ENCODE measurements at places on chromosomes 1 and 21. TPM values are rescaled to one million over a fixed set of nuclear protein-coding genes. Genes with fewer than 3 reads are reported as not detected.

DNA sequence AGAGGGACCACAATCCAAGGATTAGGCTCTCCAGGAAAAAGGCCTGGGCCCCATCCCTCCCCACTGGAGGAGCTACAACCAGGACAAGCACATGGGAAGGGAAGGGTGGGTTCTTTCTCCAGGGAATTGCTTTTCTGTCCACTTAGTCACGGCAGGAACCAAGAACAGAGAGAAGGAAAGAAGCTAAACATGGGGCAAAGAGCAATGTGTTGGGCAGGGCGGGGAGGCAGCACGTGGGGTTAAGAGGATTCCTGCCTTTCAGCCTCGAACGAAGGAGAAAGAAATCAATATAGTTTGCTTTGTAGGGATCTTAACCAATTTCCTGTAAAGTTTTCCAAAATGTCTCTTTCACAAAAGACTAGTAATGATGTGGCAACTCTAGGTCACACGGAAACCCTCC, 21.7 kb downstream of the ERI3 start:
- no peak for DNase-seq

F5 gene
- total RNA-seq, result 26.0 TPM

PSEN2 gene
- 17.0 TPM for total RNA-seq

CFAP45 gene
- 2.3 TPM for total RNA-seq

BARHL2 gene
- not detected for total RNA-seq

Data from activated T-helper 2 cell treated with anti-CD3 and anti-CD28 coated beads, Interferon-gamma antibody, Interleukin-2, Interleukin-4, amounts not matched to agents 10 μg/mL and 5 μg/mL and 100 μg/mL, durations not matched to agents 14 hours and 24 hours and 36 hours (primary cell).